Activated CD8-positive, alpha-beta memory T cell treated with anti-CD3 and anti-CD28 coated beads, Interleukin-2, amount 10 ng/mL, durations not matched to agents 7 days and 5 days (primary cell): ENCODE measurements at places on chromosomes 7 and 10. TPM values are rescaled to one million over a fixed set of nuclear protein-coding genes. Genes with fewer than 3 reads are reported as not detected.

RALA gene
- total RNA-seq, result 32.9 TPM

ACTL6B gene
- not detected for total RNA-seq

EGR2 gene
- 21.6 TPM for total RNA-seq

- no peak for DNase-seq
- no peaks in the 10 kb centered on the region for H3K4me1 ChIP-seq
- no peaks in the 10 kb centered on the region for H3K36me3 ChIP-seq
- no peak overlapping the region for H3K4me3 ChIP-seq
- no peaks in the 10 kb centered on the region for H3K27me3 ChIP-seq
These were observed 665.0 kb upstream of the FOXK1 start for GRCh38 chr7:4017081-4017480.

- no peaks in the 10 kb centered on the region for H3K4me1 ChIP-seq
- no peak overlapping the region for H3K27ac ChIP-seq
- H3K27me3 ChIP-seq, result no peaks in the 10 kb centered on the region
- H3K4me3 ChIP-seq, result no peak overlapping the region
These were observed 215.5 kb downstream of the LRRTM3 start for GRCh38 chr10:67141300-67141699.

DNA sequence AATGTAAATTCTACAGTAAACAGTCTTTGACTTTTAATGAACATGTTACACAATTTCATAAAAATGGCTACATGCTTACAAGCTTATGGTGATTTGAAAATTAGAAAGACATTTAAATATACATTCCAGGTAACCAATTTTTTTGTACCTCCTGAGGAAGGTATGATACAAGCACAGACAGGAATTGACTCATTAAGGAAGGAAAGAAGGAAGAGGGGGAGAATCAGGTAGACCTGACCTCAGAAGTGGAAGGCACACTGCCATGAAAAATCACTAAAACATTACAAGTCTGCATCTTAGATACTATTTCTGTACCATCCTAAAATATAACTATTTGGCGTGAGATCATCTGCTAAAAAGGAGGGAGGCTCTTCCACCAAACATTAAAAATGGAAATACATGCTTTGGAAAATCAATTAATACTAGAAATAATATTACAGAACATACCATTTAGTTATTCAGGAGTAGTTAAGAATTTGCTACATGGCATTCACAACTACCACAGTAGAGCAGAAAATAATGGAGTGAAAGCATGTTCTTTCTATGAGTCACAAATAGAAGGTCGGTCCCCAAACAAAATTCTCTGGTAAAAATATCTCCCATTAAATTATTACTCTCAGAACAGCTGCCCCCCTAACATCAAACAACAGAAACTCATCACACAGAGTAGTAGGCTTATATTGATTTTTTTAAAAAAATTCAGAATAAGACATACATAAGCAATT is 15.2 kb downstream of the RAB11FIP2 start:
- no peak for DNase-seq
- H3K36me3 ChIP-seq, result peaks cover 9% of the 10 kb centered on the region
- no peak overlapping the region for H3K4me3 ChIP-seq
- peaks cover 11% of the 10 kb centered on the region for H3K4me1 ChIP-seq

DNA sequence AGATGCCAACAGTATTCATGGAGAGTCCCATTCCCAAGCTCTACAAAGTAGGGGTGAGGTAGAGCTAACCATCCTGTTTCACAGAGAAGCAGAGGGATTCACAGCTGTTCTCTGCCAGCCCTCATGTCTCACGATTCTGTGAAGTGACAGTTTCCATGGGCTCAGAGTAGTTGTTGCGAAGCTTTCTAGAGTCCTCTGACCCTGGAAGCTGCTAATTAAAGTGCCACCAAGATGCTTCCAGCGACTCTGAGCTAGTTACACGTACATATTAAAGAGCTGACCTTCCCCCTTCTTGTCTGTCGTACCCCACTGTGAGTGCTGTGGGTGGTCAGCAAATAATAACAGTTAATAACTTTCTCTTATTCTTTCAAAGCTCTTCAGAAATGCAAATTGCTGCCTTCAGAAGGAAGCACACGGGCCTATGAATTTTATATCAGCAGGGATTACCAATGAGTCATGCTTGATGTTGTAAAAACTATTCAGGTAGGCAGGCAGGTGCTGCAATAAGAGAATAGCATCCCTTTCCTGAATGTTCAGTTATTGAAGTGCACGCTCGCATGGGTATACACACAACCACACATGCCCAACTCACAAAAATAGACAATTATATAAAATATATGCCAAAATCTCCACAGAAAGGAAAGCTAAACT is 34.1 kb downstream of the DNAJB9 start:
- no peak for DNase-seq
- no peaks in the 10 kb centered on the region for H3K36me3 ChIP-seq
- no peak overlapping the region for H3K27ac ChIP-seq
- peaks cover 16% of the 10 kb centered on the region for H3K4me1 ChIP-seq
- H3K27me3 ChIP-seq, result peaks cover 21% of the 10 kb centered on the region
- H3K4me3 ChIP-seq, result no peak overlapping the region

DNA sequence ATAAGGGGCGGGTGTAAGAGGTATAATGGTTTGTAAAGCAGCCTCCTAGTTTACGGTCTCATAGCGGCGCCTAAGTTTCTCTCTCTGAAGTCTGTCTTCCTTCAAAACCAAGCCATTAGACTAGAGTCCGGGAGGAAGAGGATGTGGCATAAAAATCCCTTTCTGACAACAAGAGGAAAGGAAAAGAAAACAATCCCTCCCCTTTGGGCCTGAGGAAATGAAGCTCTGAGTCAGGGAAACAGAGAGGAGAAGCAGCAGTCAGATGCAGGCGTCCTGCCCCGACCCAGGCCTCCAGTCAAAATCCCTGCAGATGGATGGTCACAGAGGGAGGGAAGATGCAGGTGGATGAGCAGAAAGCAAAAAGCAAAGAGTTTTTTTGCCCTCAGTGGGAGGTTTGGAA is 23.7 kb downstream of the PARP12 start:
- peaks cover 67% of the 10 kb centered on the region for H3K36me3 ChIP-seq
- DNase-seq, result peak; percentile 11
- H3K4me3 ChIP-seq, result no peak overlapping the region
- H3K27me3 ChIP-seq, result no peaks in the 10 kb centered on the region
- no peak overlapping the region for H3K27ac ChIP-seq

DNA sequence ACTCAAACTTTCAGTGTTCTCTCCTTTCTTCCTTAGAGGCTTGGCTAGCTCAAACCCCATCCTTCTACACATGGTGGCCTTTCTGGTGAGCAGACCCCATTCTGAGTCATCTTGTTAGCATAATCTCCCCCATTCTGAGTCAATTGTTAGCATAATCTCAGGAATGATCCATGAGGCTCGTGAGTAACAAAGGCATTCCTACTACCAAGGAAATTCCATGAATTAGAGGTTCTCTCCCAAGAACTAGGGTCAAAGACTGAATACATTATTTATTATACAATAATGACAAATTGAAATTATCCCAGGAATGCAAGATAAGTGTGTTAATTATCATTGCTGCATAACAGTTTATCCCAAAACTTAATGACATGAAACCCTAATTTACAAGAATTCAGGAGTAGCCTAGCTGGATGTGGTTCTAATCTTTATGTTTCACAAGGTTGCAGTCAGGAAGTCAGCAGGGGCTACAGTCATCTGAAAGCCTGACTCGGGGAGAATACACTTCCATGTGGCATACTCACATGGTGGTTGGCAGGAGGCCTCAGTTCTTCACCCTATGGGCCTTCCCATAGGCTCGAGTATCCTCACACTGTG is 100.2 kb downstream of the MMRN2 start:
- no peak overlapping the region for H3K27ac ChIP-seq
- H3K4me3 ChIP-seq, result no peak overlapping the region
- peaks cover 10% of the 10 kb centered on the region for H3K36me3 ChIP-seq
- H3K27me3 ChIP-seq, result no peaks in the 10 kb centered on the region
- no peak for DNase-seq
